ENCODE measurements at places on chromosomes 2 and 18. TPM values are rescaled to one million over a fixed set of nuclear protein-coding genes. Genes with fewer than 3 reads are reported as not detected.

Gene ASPRV1
- total RNA-seq = 0.40 TPM

Gene LOXHD1
- not detected for total RNA-seq

Gene GNAL
- 1.4 TPM for total RNA-seq

Gene SLC30A3
- total RNA-seq = 0.38 TPM

Gene FZD7
- total RNA-seq = 0.13 TPM

Gene HOXD10
- not detected for total RNA-seq

Gene NAT8
- total RNA-seq = 1.9 TPM

Gene CYP27C1
- not detected for total RNA-seq

Gene ICOS
- not detected for total RNA-seq

Gene PPP1R1C
- 1.5 TPM for total RNA-seq

Gene FLACC1
- 0.35 TPM for total RNA-seq

Gene COL3A1
- total RNA-seq = 0.04 TPM

Gene GLI2
- not detected for total RNA-seq

Gene TOGARAM2
- not detected for total RNA-seq

Gene ABCB6
- total RNA-seq = 137 TPM

Gene CETN1
- not detected for total RNA-seq

Gene ACMSD
- total RNA-seq = not detected

Gene PRKAG3
- total RNA-seq = not detected

Gene CYP1B1
- total RNA-seq = not detected

Gene TMEM37
- 23.7 TPM for total RNA-seq

Gene TRPM8
- not detected for total RNA-seq

Gene INHA
- 4.1 TPM for total RNA-seq

Gene SAG
- total RNA-seq = not detected

Gene ANO7
- total RNA-seq = 4.9 TPM

Gene LONRF2
- total RNA-seq = not detected

Gene ITGA4
- not detected for total RNA-seq

Gene NT5DC4
- total RNA-seq = 2.4 TPM

Gene KIF1A
- total RNA-seq = not detected

Gene KCNIP3
- total RNA-seq = not detected

Gene CYP26B1
- total RNA-seq = 0.07 TPM

Gene RTKN
- total RNA-seq = 107 TPM

Gene RPRD1A
- total RNA-seq = 78.2 TPM

Gene UGT1A10
- 0.10 TPM for total RNA-seq

Gene SLC5A7
- total RNA-seq = not detected

Gene AQP12A
- total RNA-seq = not detected

Gene CD207
- total RNA-seq = 0.27 TPM

Gene STPG4
- 0.15 TPM for total RNA-seq

Gene FTCDNL1
- 1.4 TPM for total RNA-seq

Gene MYO5B
- 24.0 TPM for total RNA-seq

Gene DNAJC5G
- not detected for total RNA-seq

Gene SYT4
- total RNA-seq = not detected

Gene NYAP2
- total RNA-seq = not detected

Gene XDH
- not detected for total RNA-seq

Gene HOXD12
- total RNA-seq = not detected

Gene SH2D6
- 0.29 TPM for total RNA-seq

Gene STARD6
- total RNA-seq = not detected

Gene OST4
- total RNA-seq = 508 TPM

Gene ABCB11
- not detected for total RNA-seq

Gene IGFBP5
- not detected for total RNA-seq

Gene KRTCAP3
- 2.1 TPM for total RNA-seq

Gene GPR39
- 0.51 TPM for total RNA-seq

Gene TEKT4
- not detected for total RNA-seq

Gene SPATA3
- total RNA-seq = not detected

Gene ZNF396
- 1.6 TPM for total RNA-seq

Data from HepG2 (cell line).